Cardiac muscle cell (in vitro differentiated cells and primary cell): ENCODE measurements at places on chromosomes 7 and 10. TPM values are rescaled to one million over a fixed set of nuclear protein-coding genes. Genes with fewer than 3 reads are reported as not detected.

GRCh38 chr10:98415731-98416119 lies 743 bp upstream of the PYROXD2 start:
- DNase-seq, result peak; percentile 53

GRCh38 chr10:34826857-34827766 lies 12.0 kb upstream of the PARD3 start:
- peak; percentile 32 for DNase-seq

- peak; percentile 13 for DNase-seq
These were observed 33.8 kb upstream of the HABP2 start for GRCh38 chr10:113518816-113519591.

- no peak for DNase-seq
These were observed 18.5 kb downstream of the PTN start for GRCh38 chr7:137324796-137325696.

- no peak for DNase-seq
These were observed 430.2 kb downstream of the EXOC4 start for GRCh38 chr7:133683182-133683454.

DNA sequence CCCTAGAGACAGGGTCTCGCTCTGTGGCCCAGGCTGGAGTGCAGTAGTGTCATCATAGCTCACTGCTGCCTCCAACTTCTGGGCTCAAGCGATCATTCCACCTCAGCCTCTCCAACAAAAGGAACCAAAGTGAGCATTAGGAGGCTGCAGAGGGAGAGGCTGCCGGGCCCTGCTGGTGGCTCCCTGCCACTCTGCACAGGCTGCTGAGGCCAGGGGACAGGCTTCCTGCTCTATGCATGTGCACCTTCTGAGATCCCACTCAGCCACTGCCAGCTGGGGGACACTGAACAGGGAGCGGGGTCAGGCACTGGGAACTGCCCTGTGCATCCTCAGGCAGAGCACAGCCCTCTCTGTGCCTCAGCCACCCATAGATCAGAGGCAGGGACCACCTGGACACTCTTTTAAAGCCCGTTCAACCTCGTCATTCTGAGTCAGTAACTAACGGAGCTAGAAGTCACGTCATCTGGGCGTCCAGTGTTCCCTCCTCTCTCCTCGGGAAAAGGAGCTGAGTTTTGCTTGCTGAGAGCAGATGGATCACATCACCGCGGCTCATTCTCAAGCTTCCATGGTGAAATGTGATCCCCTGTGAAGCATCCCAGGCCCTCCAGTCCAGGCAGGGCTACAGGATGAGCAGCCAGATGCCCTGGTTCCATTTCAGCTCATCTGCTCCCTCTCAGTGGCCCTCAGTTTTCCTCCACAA lies 109.6 kb downstream of the MYL10 start:
- peak; percentile 54 for DNase-seq

DNA sequence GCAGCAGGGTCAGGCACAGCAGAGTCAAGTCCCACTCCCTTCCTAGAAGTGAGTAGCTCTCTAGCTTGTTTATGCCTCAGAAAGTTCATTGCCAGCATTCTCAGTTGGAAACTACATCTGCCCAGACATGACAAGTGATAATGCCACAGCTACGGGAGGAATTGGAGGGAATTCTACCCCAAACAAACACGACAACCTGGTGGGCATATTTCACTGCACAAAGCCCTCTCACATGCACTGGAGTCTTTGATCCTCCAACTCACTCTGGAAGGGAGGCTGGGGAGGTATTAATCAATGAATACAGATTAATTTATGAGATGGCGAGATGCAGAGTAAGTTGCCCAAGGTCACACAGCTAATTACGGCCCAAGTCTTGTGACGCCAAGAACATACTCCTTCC lies 126.0 kb upstream of the MGMT start:
- DNase-seq, result no peak

GRCh38 chr10:124522933-124523871 lies 61.6 kb downstream of the LHPP start:
- DNase-seq, result peak; percentile 28

- DNase-seq, result no peak
These were observed 12.7 kb upstream of the TMEM273 start for GRCh38 chr10:49200854-49201253.

- peak; percentile 92 for DNase-seq
These were observed at the start of gene ZNF32 for GRCh38 chr10:43648398-43649184. Gene ZNF32 (minus strand): TSS chr10:43648881. CDS start chr10:43646133, 2,748 bp downstream.

DNA sequence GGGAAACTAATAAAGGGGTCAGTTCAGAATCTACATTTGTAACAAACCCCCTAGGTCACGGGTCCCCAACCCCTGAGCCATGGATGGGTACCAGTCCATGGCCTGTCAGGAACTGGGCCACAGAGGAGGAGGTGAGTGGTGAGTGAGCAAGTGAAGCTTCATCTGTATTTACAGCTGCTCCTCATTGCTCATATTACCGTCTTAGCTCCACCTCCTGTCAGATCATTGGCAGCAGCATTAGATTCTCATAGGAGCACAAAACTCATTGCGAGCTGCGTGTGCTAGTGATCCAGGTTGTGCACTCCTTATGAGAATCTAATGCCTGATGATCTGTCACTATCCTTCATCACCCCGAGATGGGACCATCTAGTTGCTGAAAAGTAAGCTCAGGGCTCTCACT lies 88.4 kb upstream of the MPP7 start:
- no peak for DNase-seq

- no peak for DNase-seq
These were observed 10.4 kb downstream of the ABLIM1 start for GRCh38 chr10:114647545-114648138.

GRCh38 chr7:148763622-148764021 lies 64.9 kb downstream of the CUL1 start:
- DNase-seq, result peak; percentile 40

GRCh38 chr7:38020121-38020785 lies 99.8 kb downstream of the EPDR1 start:
- no peak for DNase-seq

DNA sequence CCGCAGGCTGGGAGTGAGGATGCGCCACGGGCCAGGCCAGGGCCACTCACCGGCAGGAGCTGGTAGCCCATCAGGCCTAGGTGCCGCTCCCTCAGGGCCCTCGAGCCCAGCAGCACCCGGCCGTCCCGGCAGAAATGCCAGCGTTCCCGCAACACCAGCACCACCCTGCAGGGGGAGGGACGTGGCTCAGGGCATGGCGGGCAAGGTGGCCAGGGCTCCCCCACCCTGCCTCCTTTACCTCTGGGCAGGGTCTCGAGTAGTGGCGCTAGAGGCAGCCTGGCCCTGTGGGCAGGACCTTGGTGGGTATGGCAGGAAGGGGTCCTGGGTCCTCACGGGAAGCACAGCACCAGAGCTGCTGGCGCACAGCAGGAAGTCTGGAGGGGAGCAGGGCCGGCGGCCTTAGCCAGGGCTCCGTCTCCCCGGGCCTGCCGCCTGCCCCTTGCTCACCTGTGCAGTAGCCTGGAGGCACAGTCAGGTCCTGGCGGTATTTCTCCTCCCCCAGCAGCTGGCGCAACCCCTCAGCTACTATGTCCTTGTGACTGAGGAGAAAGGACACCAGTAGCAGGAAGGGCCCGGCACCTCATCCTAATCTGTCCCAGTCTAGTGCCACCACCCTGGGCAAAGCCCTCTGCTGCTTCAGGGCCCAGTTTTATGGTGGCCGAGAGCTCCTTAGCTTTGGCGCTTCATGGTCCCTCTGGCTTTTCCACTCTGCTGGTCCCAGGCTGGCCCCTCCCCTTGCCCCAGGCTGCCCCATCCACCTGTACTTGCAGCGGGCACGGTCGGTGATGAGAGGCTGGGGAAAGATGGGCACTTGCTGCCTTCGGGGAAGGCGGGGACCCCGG lies 3.5 kb downstream of the FASTK start:
- DNase-seq, result no peak

GRCh38 chr7:107638594-107638993 lies 22.0 kb upstream of the SLC26A4 start:
- no peak for DNase-seq

GRCh38 chr10:12945690-12946359 lies 55.7 kb downstream of the CCDC3 start:
- DNase-seq, result no peak

GRCh38 chr10:58577437-58577777 lies 64.7 kb downstream of the BICC1 start:
- no peak for DNase-seq

DNA sequence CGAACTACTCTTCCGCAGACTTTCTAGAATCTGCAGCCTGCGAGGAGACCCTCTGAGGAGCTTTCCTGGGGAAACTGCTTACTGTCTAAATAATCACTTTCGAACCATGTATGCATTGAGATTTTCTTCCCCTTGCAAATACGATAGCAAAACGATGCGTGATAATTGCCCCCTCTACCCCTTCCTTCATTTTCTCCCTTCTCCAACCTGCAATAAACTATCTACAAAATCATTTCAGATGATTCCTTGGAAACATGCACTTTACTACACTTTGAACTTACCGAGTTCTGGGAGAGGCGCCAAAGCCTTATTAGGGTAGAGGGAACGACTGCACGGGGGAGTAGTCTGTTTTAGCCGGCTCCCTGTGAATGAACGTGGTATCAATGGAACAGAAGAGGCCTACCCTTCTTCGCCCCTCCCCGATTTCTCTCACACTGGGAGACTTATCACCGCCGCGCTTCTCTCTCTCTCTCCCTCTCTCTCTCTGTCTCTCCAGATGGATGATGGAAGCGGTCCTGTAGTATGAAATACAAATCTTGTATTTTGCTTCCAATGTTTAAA lies at the start of gene FGFBP3:
TSS of gene FGFBP3 (minus strand) at position 370 of the 561 bp plus-strand sequence. CDS start 517 bp downstream, outside the sequence.
- peak; percentile 91 for DNase-seq

DNA sequence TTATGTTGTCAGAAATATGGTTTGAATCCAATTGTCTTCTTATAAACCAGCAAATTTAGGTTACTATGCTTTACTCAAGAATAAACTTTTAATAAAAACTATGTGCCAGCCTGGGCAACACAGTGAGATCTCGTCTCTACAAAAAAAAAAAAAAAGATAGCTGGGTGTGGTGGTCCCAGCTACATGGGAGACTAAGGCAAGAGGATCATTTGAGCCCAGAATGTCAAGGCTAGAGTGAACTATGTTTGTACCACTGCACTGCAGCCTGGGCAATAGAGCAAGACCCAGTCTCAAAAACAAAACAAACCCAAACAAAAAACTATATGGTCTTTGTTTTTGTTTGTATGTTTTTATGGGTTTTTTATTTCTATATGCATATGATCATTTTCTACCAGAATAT lies 7.5 kb upstream of the ARHGAP12 start:
- DNase-seq, result no peak

- no peak for DNase-seq
These were observed 5.2 kb downstream of the ANTXRL start for GRCh38 chr10:46291817-46292572.

- DNase-seq, result no peak
These were observed 12.0 kb upstream of the RASSF4 start for GRCh38 chr10:44947371-44948152.

The GIMAP5 gene
- total RNA-seq, result 0.25 and 0.45 TPM in 2 replicates

The ZNF488 gene
- 0.07 and 0.15 TPM in 2 replicates for total RNA-seq

The ZNF485 gene
- 2.2 and 2.5 TPM in 2 replicates for total RNA-seq

The ATG9B gene
- 7.1 and 8.4 TPM in 2 replicates for total RNA-seq

The TAS2R41 gene
- not detected in 2 replicates for total RNA-seq

The TLL2 gene
- total RNA-seq, result 0.15 and 0.28 TPM in 2 replicates

The SLC39A12 gene
- total RNA-seq, result 0.18 and 0.21 TPM in 2 replicates

The PDGFA gene
- total RNA-seq, result 22.0 and 25.6 TPM in 2 replicates

The PTPN20 gene
- total RNA-seq, result 0.42 and 0.46 TPM in 2 replicates

The ST8SIA6 gene
- total RNA-seq, result not detected in 2 replicates

The TSPAN33 gene
- 10.0 and 13.4 TPM in 2 replicates for total RNA-seq

The ZNF277 gene
- total RNA-seq, result 15.6 and 22.6 TPM in 2 replicates
